ENCODE measurements at places on chromosomes 4 and X.

DNA sequence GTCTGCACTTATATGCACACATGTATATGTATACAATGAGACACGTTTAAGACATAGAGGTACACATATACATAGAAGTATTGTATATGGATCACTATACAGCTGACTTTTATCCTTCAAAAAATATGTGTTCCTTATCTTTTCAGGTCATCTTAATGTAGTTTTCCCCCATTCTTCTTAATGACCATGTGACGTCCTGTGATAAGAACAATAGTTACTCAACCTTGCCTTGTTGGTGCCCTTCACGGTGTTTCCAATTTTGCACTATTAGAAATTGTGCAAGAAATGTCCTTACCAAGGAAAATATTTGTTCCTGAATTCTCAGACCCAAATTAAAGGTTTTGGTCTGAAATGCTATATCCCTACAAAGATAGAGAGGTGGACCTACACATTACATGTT is 1.0 kb upstream of the PPBP start:
- DNase-seq, result no peak

GRCh38 chr4:73664470-73664869 is 44.2 kb upstream of the RASSF6 start:
- no peak for DNase-seq

DNA sequence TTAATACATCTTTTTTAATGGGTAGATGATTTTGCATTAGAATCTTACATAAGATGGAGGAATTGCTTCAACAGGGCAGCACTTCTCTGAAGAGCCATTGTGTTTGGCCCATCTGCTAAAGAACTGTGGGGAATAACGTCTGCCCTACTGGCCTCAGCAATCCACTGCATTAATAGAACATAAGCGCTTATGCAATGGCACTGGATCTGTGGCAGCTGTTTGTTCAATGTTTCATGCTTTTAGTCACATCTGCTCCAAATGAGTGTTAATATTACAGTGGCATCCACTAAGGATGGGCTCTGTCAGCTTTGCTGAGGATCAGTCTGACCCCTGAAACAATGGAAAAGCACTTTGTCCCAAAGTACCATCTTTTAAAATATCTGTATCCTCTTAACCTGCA is 279.0 kb upstream of the GK2 start:
- DNase-seq, result no peak

GRCh38 chr4:12118651-12119213 is 690.0 kb upstream of the HS3ST1 start:
- no peak for DNase-seq

Measured in stimulated activated CD4-positive, alpha-beta T cell treated with anti-CD3 and anti-CD28 coated beads, Interleukin-2, amount 100 ng/mL, for 24 hours (primary cell).